ENCODE measurements at places on chromosomes 12 and 14.

GRCh38 chr14:38056270-38056669, 151.4 kb upstream of the SSTR1 start:
- no peak for DNase-seq

DNA sequence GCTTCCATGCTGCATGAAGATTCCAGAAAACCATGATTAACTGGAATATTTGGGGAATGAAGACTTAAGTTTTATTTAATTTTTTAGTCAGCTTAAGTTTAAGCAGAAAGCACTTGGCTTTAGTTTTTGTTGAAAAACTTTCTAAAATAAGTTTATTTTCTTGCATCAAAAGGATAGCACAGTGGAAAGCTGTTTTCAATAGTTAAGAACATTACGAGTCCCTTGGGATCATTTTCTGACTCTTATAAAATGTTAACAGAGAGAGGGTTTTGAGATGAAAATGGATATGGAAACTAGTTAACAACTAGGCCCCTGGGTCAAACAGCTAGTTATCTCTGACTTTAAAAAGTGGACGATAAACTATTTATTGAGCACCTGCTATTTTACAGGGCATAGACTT, 181.9 kb upstream of the SLC38A2 start:
- no peak for DNase-seq

DNA sequence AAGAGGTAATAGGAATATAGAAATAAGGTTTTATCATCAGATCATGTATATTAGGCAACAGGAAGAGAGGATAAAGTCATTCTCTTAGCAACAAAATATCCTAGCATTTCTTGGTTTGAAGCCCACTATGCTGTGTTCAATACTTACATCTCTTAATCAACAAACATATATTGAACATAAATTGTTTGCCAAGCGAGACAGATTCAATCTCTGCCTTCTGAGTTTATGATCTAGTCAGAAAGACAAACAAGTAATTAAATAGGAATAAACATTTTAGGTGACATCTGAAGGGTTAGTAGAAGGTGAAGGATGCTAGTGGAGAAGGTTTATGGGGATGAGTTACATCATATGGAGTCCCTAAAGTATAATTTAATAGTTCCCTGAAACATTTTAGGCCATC, 54.8 kb downstream of the PPHLN1 start:
- no peak for DNase-seq

- DNase-seq, result no peak
These were observed 53.1 kb downstream of the TMEM30B start for GRCh38 chr14:61227884-61228591.

DNA sequence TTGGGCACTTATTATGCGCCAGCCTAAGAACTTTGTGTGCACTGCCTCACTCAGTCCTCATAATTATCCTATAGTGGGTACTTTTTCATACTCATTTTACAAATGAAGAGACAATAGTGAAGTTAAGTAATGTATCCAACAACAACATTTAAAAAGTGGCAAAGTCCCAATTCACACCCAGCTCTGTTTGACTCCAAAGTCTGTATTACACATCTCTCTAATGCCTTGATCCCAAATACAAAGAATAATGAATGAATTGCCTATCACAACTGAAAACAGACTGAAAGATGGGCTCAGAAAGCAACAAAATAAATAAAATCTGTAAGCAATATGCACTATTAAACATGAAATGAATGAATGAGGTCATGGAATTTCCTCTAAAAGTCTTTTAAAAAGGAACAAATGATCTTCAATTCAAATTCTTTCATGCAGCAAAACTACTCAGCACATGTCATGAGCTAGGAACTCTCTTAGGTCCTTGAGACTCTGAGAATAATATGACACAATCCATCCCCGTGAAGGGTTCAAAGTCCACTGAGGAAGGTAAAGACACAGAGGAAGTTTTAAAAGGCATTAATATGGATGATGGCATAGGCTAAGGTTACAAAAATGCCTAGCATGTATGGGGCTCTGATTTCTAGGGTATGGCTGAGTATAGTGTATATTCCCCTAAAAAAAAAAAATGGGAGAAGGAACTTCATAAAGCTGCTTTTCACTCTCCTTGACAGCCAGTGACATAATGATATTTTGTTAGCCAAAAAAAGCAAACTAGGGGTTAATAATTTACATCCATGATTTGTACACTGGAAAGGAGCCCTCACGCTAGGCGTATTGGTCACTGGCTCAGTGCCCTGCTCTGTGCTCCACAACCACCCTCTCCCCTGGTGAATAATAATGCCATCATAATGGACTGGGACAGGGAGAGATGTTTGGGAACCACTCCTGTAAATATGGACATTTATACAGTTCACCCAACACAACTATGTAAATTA, 103.4 kb downstream of the SLC2A13 start:
- no peak for DNase-seq

DNA sequence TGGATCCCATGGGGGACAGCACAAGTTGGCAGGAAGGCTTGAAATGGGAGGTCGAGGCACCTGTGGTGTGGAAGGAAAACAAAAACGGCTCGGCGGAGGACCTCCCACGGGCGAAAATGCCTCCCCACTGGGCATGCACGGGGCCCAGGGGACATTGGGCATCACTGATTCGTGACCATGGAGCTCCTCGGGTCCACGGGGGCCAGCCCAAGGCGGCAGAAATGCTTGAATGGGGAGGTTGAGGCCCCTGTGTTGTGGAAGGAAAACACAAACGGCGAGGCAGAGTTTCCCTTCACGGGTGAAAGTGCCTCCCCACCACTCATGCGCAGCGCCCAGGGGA, 376.0 kb downstream of the ALG10 start:
- DNase-seq, result no peak

- DNase-seq, result no peak
These were observed 186.0 kb downstream of the PAH start for GRCh38 chr12:102730996-102731395.

GRCh38 chr12:109014984-109015765, 5.7 kb downstream of the SVOP start:
- no peak for DNase-seq

DNA sequence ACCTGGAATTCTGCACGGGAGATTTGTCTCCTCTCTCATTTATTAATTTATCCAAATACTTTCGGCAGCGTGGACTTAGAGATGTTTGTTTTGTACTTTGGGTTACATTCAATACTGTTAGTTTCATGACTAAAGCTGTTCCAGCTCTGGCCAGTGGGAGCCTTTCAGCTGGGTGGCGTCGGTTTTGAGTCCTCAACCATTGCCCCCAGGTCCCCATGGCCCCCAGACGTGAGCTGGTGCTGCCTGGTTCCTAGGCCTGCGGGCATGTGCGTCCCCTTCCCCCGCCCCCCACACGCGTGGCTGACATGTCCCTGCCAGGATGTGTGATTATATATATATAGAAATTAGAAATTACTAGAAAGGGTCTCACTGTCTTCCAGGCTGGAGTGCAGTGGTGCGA, 48.2 kb downstream of the KIF26A start:
- DNase-seq, result no peak

Data from stimulated activated CD4-positive, alpha-beta T cell treated with anti-CD3 and anti-CD28 coated beads, Interleukin-12 subunit alpha, Interleukin-12 subunit beta, amount 100 ng/mL, for 24 hours (primary cell).